Tracheal epithelial cell (primary cell): ENCODE measurements at places on chromosomes 6 and 20. TPM values are rescaled to one million over a fixed set of nuclear protein-coding genes. Genes with fewer than 3 reads are reported as not detected.

CLDN20 gene
- total RNA-seq = not detected in 2 replicates

CASS4 gene
- total RNA-seq = 0.21 and 0.24 TPM in 2 replicates

ABHD16B gene
- total RNA-seq = not detected in 2 replicates

PPP1R14C gene
- total RNA-seq = 89.9 and 169 TPM in 2 replicates

BMP7 gene
- not detected in 2 replicates for total RNA-seq

PHF20 gene
- 23.0 and 28.0 TPM in 2 replicates for total RNA-seq

IL20RA gene
- 2.9 and 17.1 TPM in 2 replicates for total RNA-seq

GGTLC1 gene
- total RNA-seq = not detected in 2 replicates

ASXL1 gene
- total RNA-seq = 18.8 and 20.5 TPM in 2 replicates

NR2E1 gene
- not detected in 2 replicates for total RNA-seq

SYNCRIP gene
- total RNA-seq = 47.2 and 49.9 TPM in 2 replicates

DSP gene
- 710 and 886 TPM in 2 replicates for total RNA-seq

MRS2 gene
- 34.7 and 43.7 TPM in 2 replicates for total RNA-seq

MYBL2 gene
- 0.21 and 3.1 TPM in 2 replicates for total RNA-seq

SH3BGRL2 gene
- total RNA-seq = 7.0 and 11.5 TPM in 2 replicates

PACRG gene
- 0.24 and 2.1 TPM in 2 replicates for total RNA-seq

MYCT1 gene
- 0.64 and 0.72 TPM in 2 replicates for total RNA-seq

NKX2-4 gene
- total RNA-seq = not detected in 2 replicates

NTSR1 gene
- not detected in 2 replicates for total RNA-seq

ARMC12 gene
- 0.64 and 1.4 TPM in 2 replicates for total RNA-seq

CCM2L gene
- total RNA-seq = under 0.01 TPM in 1 of 2 replicates, not detected in the other

FAM83B gene
- total RNA-seq = 50.7 and 53.7 TPM in 2 replicates

C6orf118 gene
- total RNA-seq = 0.21 TPM in 1 of 2 replicates, not detected in the other

BPIFB2 gene
- not detected in 2 replicates for total RNA-seq

BEND6 gene
- total RNA-seq = under 0.01 and 1.2 TPM in 2 replicates

TNFRSF6B gene
- total RNA-seq = 7.5 and 254 TPM in 2 replicates

SOBP gene
- 0.21 and 0.24 TPM in 2 replicates for total RNA-seq
